GM04504 (cell line): ENCODE measurements at places on chromosomes 2 and 18.

- no peak for DNase-seq
These were observed 36.0 kb upstream of the BIN1 start for GRCh38 chr2:127142663-127143630.

- no peak for DNase-seq
These were observed 812.5 kb downstream of the DCC start for GRCh38 chr18:53152476-53152875.

- DNase-seq, result no peak
These were observed 156.7 kb downstream of the ARHGAP28 start for GRCh38 chr18:6885992-6886796.

GRCh38 chr2:194465641-194466040 lies 1191.4 kb upstream of the SLC39A10 start:
- no peak for DNase-seq

DNA sequence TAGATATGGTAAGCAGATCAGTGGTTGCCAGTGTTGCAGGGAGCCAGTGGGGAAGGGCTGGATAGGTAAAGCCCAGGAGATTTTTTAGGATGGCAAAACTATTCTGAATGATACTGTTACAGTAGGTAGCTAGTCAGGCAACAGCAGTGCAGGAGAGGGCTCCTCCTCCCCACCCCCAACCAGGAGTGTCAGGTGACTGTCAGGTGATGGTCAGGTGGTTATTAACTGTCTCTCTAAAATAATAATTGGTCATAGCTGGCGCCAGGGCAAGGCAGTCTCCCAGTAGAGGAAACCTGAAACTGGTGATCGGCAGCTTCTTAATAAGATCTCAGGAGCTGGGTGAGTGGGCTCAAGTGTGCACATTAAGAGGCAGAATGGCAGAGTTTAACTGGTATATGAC lies 201.6 kb upstream of the PARD3B start:
- DNase-seq, result no peak

- no peak for DNase-seq
These were observed 13.5 kb upstream of the CSRNP3 start for GRCh38 chr2:165456027-165456426.

DNA sequence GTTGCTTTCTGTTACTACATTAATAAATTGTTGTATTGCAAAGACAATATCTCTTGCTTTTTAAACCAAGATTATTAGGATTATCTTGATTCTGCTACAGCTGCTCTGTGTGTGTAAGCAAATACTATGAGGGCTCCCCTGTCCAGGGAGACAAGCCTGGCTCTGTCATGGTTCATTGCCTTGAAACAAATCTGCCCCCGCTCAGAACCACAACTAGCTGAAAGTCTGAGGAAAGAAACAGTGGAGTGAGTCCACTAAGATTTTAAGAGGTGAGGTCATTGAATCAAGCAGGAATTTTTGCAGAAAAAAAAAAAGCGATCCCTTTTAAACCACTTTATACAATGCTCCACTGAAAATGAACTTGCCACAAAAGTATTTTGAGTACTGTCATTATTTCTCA lies 30.8 kb upstream of the LRRTM4 start:
- no peak for DNase-seq

GRCh38 chr2:148614014-148614321 lies 30.6 kb upstream of the EPC2 start:
- no peak for DNase-seq

DNA sequence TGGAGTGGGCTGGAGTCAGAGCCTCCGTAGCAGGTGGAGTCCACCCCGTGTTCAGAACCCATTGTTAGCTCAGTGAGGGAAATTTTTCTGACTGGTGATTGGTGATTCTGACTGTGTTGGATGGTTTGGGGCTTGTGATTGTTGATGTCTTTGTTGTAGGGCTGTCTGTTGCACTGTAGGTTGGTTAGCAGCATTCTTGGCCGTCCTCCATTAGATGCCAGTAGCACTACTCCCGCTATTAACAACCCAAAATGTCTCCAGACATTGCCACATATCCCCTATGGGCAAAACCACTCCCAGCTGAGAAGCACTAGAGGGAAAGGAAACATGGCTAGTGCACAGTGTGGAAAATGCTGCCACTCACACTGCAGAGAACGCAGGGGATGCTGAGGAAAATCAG lies 51.7 kb downstream of the ARMC9 start:
- peak; percentile 57 for DNase-seq

- no peak for DNase-seq
These were observed 118.4 kb downstream of the PKP4 start for GRCh38 chr2:158575051-158575635.

GRCh38 chr2:68196120-68196716 lies 38.5 kb downstream of the PNO1 start:
- no peak for DNase-seq

DNA sequence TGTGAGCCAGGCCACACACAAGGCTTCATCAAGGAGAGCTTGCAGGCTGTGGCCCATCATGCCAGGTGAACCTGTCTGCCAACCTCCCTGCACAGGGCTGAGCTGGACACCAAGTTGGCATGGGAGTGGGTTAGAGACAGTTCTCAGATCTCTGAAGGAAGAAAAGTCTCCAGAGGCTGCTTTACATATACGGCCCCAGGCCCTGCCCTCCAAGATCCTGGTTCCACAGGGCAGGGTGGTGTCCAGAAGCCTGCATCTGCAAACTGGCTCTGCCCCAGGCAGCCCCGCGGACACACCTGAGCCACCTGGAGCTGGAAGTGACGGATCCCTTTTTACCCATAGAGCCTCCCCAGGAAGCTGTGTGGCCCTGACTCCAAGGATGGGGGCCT lies 24.2 kb upstream of the HES6 start:
- no peak for DNase-seq

GRCh38 chr18:78902795-78903435 lies 76.7 kb upstream of the SALL3 start:
- no peak for DNase-seq

GRCh38 chr2:240247868-240248720 lies 107.6 kb upstream of the OTOS start:
- DNase-seq, result no peak

GRCh38 chr18:213966-214365 lies 53.9 kb downstream of the THOC1 start:
- no peak for DNase-seq

GRCh38 chr2:27369471-27370025 lies 590 bp downstream of the EIF2B4 start:
- peak; percentile 33 for DNase-seq

- DNase-seq, result no peak
These were observed 564.6 kb upstream of the PKDCC start for GRCh38 chr2:41483226-41483625.

GRCh38 chr2:128422571-128422970 lies 103.9 kb upstream of the HS6ST1 start:
- peak; percentile 95 for DNase-seq

- no peak for DNase-seq
These were observed 306.0 kb upstream of the ACVR2A start for GRCh38 chr2:147538821-147539220.

- DNase-seq, result peak; percentile 78
These were observed 22.3 kb upstream of the RHOB start for GRCh38 chr2:20424300-20425290.

GRCh38 chr2:230721712-230722111 lies 9.1 kb downstream of the CAB39 start:
- no peak for DNase-seq

DNA sequence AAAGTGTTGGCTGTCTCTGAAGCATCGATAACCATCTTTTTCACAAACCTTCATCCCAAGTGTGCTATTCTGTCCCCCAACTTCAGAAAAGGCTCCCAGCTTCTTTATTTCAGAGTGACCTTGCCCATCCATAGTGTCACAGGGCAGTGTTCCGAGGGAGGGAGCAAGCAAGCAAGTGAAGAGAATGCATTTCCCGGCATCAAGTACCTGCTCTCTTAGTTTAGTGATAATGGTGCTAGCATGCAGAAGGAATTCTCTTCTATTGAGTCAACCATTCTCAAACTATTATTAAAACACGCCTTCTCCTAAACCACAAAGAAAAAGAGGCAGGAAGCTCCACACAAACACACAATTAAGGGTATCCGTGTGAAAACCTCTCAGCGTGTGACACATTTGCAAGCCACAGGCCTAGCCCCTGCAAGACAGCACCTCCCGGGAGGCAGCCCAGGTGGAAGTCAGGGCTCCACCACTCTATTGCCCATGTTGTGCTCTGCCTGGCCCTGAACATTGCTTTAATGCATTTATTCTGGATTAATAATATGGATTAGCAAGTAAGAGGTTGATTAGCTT lies 504.9 kb downstream of the GALR1 start:
- DNase-seq, result no peak

DNA sequence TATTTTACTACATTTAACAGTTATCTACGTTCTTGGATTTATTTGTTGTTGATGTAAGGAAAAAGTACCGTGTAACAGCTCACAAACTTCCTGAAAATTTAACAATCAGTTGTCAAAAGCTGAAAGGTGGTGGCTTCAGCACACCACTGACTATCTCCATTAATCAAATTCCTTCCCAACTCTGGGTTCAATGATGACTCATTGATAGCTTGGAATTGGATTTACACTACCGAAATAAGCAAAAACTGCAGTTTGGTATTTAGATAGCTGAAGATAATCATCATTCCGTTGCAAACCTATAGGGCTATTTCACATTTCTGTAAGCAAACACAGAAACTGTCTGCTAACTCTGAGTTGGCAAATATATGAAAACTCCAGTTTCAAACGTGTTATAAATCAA lies 322.3 kb upstream of the TFPI start:
- DNase-seq, result no peak

DNA sequence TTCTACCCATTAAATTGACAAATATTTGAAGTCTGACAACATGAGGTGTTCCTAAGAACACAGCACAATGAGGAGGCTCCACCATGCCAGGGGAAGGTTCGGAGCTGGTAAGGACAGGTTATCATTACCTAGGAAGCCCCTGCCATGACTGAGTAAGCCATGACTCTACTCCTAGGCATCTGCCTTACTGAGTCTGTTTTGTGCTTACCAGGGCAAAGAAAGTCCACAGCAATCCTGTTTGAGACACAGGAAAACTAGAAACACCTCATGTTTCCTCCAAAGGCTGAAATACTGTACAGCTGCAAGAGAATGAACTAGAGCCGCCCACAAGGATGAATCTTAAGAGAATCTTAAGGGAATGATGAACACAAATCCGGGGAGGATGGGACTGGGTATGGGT lies 11.6 kb downstream of the TGFBRAP1 start:
- DNase-seq, result no peak

GRCh38 chr2:234635284-234635683 lies 138.4 kb upstream of the ARL4C start:
- no peak for DNase-seq

DNA sequence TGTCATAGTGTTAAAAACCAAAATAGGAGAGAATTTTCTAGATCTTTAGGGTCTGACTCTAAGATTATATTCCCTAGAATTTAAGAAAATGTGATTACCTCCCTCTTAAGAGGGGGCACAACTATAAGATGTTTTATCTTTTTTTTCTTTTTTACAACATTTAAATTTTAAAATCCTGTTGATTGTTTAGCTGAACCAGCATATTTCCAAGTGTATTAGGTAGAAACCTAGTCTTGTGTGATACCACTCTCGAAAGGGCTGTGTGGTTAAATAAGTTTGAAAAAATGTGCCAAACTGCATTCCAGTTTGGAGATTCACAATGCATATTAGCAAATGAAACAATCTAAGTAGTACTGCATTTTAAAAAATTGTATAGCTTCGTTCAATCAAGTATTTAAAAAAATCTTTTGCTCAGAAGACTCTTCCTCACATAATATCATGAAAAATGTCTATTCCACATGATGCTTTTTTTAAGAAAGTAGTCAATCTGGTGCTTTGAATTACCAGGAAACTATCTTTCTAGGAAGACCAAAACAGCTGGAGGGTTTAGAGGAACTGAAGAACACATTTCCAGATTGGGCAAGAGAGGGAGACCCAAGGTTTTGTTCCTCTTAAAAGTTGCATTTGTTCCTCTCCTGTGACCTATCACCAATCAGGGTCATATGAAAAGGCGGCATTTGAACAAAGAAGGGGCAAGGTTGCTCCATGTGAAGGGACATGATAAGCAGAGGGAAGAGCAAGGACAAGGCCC lies 98.8 kb downstream of the DPP4 start:
- no peak for DNase-seq

- DNase-seq, result no peak
These were observed 154.9 kb downstream of the ATAD2B start for GRCh38 chr2:23772056-23772455.

GRCh38 chr2:26529406-26530239 lies 51.7 kb upstream of the OTOF start:
- DNase-seq, result no peak

GRCh38 chr2:126827371-126827770 lies 71.3 kb upstream of the TEX51 start:
- no peak for DNase-seq

DNA sequence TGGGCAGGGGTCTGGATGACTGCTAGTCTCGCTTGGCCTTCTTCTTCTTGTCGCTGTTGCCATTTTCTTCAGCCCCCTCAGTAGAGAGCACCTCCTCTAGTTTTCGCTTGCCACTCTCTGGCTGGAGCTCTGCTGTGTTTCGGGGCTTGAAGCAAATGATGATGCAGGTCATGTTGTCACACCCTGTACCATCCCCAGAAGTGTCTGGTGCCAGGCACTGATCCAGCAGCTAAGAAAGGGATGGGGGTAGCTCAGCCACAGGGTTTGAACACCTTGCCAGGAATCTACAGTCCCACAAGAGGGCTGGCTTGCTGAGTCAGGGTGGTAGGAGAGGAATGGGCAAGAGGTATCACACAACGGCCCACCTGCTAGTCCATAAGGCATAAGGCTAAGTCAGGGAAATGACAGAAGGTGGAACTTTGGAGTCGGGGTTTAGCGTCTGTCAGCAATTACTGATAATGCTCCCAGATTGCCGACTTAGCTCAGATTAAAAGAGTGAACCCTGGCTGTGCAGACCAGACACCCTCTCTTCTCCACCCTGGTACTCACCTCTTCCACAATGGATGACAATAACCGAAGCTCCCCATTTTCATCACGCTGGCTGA lies 1.1 kb upstream of the ZNF513 start:
- DNase-seq, result no peak

DNA sequence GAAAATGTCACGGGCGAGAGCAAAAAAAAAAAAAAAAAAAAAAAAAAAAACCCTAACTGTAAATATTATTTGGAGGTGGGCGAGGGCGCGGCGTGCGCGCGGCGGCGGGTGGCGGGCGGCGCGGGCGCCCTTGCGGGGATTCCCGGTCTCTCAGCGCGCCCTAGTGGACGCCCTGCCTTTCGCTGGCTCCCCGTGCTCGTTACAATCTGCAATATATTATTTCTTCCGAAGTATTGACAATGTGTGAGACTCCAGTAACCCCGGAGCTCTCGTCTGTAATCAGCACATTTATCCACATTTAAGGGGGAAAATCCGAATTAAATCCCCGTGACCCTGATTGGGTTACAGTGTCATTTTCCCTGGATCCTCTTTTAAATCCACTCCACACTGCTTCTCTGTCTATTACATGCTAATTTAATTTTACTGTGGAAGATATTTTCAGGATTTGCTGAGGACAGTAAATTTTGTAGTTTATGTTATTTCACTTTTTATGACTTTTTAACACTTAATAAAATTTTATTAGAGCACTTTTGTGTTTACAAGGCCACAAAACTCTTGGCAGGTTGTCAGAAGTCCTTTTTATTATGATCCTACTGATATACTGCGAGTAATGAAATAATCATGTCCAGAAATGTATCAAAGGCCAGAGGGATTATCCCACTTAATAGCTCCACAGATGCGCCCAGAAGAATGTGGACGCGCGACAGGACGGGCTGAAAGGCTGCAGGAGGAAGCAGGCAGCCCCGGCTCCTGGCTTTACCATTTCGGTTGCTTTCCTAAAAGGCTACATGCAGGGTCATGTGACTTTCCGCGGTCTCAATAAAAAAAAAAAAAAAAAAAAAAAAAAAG lies 369.1 kb downstream of the MTX2 start:
- peak; percentile 42 for DNase-seq

- DNase-seq, result no peak
These were observed 31.4 kb downstream of the SH3BP4 start for GRCh38 chr2:234983011-234983726.
